Activated CD8-positive, alpha-beta memory T cell treated with anti-CD3 and anti-CD28 coated beads for 48 hours (primary cell): ENCODE measurements at places on chromosomes 13 and 19.
A peak's percentile ranks its signal among the peaks of the same experiment; 100 is the strongest.

DNA sequence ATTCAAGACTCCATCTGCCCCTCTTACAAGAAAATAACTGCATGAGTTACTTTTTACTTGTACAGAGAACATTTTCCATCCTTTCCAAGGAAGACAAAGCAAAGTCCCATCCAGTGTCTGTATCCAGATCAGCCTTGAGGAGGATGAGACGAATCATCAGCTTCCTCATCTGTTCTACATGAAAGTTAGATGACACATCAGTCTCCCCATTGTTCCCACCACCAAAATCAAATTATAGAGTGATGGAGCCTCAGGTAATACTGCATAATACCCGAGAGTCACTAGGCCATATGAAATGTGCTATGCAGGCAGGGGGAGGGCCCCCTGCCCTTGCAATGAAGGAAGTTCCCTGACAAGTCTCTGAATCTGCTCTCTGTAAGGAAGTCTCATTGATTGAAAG lies 1244.6 kb upstream of the SLC10A2 start:
- no peak for DNase-seq

DNA sequence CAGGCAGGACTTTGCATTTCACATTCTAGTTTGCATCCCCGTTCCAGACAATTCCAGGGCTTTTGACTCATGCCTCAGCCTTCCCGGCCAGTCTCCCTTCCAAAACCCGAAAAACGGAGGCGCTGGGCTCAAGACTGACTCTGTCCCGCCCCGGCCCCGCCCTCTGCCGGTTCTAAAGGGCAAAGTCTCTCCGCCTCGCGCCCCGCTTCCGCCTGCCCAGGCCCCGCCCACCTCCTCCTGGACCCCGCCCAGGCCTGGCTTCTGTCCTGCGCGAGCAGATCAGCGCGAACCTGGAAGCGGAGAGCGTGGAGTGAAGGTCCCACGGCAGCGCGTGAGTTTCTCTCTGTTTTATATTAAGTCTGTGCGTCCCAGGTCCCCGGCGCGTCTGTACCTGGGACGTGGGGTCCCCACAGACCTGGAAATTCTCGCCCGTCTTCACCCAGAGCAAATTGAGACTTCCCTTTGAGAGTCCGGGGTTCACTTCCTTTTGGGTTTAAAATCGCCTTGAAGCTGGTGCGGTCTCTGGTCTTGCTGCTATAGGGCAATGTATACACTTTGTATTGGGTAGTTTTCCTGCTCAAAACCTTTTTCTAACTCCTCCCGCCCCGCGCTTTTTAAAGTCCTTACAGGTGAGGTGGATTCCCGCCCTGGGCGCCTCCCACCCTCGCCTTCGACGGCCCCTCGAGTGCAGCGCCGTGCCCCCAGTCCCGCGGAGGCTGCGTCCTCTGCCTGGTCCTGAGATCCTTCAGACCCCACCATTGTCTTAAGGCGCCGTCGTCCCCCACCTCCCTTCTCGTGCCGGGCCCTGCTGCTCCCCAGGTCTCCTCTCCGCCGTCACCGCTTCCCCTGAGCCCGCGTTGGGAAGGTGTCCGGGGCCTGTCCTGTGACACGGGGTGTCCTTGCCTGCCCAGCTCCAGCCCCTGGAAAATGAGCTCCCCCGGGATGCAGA lies 31.2 kb downstream of the ZNF701 start:
- DNase-seq, result peak; percentile 72

DNA sequence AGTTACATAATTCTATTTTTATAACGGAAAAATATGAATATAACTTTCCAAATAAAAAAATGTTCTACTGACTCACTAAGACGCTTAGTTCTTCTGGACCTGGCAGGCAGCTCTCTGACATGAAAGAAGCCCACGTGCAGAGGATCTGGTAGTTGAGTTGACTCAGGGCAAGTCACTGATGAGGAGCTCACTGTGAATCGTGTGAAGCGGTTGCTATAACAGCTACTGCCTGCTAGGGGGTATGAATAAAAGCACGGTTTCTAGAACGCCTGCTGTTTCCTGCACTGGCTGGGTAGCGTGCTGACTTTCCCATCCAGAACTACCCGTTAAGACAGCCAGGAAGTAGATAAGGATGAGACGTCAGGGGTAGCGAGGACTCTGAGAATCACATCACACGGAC lies 54.7 kb upstream of the WASF3 start:
- no peak for DNase-seq

GRCh38 chr13:23593148-23593547 lies 22.9 kb downstream of the TNFRSF19 start:
- no peak for DNase-seq

- DNase-seq, result no peak
Observed at GRCh38 chr19:32868206-32868950, 1.2 kb downstream of the SLC7A9 start.

DNA sequence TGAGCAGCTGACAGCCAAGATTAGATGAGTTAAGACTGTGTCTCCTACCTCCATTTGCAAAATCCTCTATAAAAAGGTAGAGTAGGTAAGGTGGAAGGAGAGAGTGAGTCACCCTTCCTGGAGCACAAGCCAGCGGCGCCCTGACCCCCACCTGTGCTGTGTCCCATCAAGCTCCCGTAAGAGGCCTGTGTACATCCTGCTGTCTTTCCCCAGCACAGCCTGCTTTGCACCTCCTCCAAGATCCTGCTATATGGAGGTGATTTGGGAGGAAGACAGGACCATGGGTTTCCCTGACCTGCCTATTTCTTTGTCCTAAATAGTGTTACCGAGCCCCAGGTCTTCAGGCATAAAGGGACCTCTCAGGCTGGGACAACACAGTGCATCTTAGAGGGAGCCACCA lies 62.3 kb upstream of the UQCRFS1 start:
- no peak for DNase-seq

GRCh38 chr19:7909471-7910067 lies 5.1 kb upstream of the TGFBR3L start:
- DNase-seq, result no peak

DNA sequence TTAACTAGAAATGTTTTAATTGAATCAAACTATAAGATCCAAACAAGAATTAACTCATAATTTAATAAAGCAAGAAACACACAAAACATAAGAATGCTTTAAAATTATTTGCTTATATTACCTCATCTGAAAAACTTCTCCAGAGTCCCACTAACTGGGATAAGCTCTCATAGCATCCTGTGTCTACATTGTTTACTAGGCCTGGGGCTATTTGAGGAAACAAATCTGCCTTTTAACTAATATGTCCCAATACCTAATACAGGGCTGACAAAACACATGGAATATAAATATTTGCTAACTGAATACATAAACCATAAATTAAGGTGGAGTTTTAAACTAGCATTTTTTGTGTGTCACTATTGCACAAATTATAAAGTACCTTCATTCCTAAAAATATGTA lies 1399.8 kb upstream of the SLC10A2 start:
- no peak for DNase-seq

- no peak for DNase-seq
Observed at GRCh38 chr19:29690842-29691241, 24.2 kb downstream of the C19orf12 start.

DNA sequence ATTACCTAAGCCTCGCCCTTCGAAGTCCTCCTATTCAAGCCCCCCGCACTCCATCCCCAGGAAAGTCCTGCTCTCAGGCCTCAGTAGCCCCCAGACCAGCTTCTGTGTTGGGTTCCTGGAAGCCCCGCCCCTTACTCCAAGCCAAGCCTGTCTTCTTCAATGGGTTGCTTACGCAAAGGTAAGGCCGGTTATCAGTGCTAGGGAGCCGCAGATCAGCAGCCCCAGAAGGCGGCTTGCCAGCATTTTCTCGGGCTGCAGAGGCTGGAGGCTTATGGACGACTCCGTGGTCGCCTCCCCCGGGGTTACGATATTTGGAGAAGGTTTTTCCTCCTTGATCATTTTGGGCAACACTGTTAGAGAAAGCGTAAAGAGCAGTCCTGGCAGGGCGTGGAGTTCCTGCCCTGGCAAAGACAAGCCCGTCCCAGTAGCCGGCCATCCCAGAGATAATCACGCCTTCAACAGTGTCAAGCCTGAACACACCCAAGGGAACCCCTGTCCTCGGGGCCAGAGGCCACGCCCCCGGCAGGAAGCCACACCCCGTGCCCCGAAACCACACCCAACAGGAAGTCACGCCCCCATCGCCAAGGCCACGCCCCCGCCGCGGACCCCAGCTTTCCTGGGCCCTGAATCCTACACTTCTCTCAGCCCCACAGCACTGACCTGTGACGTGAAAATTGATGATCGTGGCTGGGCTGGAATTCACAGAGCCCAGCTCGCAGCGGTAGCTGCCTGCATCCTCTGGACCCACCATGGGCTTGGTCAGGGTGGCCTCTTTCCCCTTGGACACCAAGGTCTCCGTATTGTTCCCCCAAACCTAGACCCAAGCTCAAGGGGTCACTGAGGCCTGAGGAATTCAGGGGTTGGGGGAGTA lies 954 bp upstream of the RASIP1 start:
- DNase-seq, result no peak

DNA sequence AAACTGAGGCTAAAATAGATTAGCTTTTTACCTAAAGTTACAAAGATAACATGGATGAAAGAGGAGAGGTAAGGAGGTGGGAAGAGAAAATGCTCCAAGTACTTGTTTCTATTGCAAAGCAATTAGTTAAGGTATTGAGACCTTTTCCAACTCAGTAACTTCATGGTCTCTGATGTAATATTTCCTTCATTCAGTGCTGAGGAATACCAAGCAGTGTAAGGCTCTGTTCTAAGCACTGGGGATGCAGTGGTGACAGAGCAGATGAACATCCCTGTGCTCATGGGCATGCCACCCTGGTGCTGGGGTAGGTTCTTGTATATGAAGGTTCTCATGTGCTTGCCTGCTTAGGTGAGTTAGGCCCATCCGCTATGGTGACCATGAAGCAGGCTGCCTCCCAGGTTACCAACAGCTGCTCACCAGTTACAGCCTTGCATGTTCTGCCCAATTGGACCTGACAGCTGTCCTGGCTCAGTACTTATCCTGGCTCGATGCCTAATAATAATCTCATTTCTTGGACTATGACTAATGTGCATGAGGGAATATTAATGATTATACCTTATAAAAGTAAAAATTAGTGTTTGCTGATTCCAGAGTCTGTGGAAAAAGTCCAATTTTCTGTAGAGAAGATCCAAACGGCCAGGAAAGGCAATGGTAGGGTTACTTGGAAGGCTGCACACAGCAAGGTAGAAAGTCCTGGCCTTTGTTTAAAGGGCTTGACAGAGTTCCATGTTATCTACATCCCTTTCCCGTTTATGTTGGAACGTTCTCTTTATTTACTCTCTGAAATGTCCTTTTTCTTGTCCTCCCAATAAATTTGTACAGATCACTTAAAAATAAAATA lies 48.3 kb downstream of the LATS2 start:
- no peak for DNase-seq

DNA sequence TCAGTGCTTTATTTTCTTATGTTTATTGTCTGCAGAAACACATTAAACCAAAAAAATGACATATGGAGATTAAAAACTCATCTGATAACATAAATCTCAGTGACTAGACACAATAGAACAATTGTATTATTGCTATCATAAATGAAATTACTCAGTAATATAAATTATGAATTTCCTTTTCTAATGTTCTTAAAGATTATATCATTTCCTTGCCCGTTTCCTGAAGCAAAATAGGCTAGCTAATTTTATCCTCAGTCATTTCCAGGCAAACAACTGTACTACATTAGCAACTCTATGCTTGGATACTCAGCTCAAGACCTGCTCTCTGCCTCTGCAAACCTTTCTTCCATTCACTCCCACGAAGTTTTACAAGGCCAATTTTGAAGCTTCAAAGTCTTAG lies 61.2 kb downstream of the RFC3 start:
- DNase-seq, result no peak

- DNase-seq, result no peak
Observed at GRCh38 chr13:99320693-99321481, 13.7 kb upstream of the GPR183 start.

DNA sequence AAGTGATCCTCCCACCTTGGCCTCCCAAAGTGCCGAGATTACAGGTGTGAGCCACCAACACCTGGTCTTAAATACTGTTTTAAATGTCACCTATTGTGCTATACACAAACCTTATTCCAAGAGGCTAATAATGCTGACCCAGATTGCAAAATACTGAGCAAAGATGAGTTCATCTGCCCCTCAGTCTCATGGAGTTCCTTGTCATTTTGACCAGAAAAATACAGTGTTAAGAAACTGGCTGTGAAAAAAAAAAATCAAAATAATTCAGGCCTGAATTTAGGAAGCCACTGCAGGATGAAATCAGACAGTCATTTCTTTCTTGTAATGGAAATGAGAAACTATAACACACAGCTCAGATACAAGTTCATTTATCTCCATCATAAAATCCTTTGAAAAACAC lies 59.9 kb downstream of the TBC1D4 start:
- no peak for DNase-seq

DNA sequence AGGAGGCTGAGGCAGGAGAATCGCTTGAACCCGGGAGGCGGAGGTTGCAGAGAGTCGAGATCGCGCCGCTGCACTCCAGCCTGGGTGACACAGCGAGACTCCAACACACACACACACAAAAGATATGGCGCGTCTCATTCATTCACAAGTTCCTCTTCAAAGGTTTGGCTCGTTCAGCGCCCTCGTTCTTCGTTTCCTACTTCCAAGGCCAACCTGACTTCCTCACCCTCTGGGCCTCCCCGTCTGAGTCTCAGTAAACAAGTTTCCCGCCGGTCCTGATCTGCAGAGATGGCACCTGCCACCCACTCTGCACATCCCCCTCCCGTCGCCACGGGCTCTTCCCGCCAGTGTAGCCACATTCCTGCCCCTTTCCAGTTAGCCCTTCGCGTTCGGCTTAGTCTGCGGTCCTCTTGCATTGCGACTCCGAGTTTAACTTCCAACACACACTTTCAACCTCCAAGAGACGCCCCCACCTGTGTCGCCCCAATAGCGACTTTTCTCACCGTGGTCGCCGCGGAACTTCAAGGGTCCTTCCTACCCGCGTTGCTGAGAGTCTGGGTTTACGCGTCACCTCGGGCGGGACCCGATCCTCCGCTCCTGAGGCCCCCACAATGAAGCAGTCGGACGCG lies 1.3 kb upstream of the BSG start:
- DNase-seq, result no peak

GRCh38 chr19:48510421-48511268 lies 990 bp downstream of the LMTK3 start:
- DNase-seq, result peak; percentile 49

- no peak for DNase-seq
Observed at GRCh38 chr13:33006638-33007037, 9.6 kb upstream of the KL start.

GRCh38 chr19:6402058-6402457 lies 9.1 kb upstream of the GTF2F1 start:
- no peak for DNase-seq

DNA sequence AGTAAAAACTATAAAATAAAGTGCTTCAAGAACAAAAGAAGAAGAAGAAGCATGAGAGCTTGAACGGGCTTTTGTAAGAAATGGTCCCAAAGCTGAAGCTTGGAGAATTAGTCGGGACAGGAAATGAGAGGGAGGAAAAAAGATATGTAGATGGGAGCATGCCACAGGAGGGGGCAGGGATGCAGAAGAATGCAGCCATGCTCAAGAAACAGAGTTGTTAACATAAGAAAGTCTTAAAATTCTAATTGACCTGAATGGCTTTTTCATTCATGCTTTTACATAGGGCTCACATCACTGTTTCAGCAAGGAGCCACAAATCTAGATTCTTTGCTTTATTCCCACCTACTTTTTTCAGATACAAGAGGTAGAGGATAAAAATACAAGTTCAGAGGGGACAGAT lies 27.7 kb upstream of the NBEA start:
- DNase-seq, result no peak
